ENCODE measurements at places on chromosomes 4 and X.

GRCh38 chr4:11564021-11564420 lies 135.3 kb upstream of the HS3ST1 start:
- no peak for DNase-seq

DNA sequence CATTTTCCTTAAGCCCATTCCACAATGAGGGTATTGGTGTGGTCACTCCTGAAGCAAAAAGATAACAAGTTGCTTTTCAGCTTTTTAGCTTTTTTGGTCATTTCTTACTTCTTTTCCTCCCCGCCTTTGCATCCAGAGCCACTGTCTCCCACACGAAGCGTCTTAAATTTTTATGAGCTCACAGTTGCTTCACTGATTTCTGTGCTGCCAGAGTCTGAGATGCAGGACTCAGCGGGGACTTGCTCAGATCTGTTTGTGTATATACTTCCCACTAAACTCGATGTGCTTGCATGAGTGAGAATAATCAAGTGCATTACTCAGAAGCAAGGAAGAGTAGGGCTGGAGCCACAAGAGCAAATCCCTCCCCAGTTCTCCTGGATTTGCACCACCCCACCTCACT lies 80.2 kb upstream of the FHL1 start:
- DNase-seq, result no peak

DNA sequence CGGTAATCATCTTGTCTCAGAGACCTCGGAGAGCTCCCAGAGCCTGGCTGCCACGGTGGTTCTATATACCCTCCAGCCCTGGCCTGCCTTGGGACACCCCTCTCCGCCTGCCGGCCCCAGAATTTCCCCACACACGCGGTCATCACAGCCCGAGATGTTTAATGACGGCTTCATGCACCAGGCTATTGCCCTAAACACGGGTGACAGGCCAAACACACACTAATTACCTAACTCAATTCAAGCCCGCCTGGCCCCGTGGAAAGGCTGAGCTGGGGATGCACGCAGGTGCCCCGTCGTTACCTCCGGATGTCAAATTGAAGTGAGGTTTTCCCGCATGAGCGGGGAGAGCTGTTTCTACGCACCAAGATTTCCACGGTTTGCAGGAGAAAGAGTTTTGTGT lies 72.9 kb upstream of the PPP2R3B start:
- DNase-seq, result no peak

DNA sequence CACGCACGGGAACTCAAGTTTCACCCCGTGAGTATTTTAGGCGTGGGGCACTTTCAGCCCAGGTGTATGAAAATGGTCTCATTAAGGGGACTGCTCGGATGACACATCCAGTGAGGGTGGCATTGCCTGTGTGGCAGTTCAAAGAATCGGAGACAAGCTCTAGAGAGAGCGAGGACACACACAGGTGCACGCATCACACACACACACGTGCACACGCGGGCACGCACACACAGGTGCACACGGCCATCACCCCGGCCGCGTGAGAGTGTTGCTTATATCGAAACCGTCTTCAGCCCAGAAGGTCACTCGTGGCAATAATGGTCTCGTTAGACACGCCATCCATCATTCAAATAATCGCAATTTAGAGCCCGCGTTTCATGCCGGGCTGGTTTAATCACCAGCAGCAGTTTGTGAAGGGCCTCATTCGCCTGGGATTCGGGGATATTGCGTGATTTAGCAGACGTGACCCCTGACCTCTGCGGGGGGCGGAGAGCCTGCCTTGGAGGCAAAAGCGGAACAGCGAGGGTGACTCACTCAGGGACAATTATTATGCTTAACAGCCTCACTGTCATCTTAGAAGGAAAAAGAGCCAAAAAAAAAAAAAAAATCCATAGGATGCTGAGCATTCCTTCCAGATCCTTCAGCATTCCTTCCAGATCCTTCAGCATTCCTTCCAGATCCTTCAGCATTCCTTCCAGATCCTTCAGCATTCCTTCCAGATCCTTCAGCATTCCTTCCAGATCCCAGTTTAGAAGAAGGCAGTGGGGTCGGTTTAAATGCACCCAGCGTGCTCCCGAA lies 89.4 kb upstream of the PPP2R3B start:
- DNase-seq, result no peak

GRCh38 chr4:66927937-66928336 lies 617.4 kb downstream of the CENPC start:
- DNase-seq, result no peak

- DNase-seq, result no peak
Observed at GRCh38 chrX:131745942-131746489, 202.1 kb downstream of the OR13H1 start.

GRCh38 chr4:3441501-3442459 lies at the start of gene HGFAC:
HGFAC (plus strand) TSS chr4:3441968; CDS start chr4:3442002, 34 bp downstream.
- no peak for DNase-seq

GRCh38 chr4:81377191-81377590 lies 94.5 kb downstream of the RASGEF1B start:
- no peak for DNase-seq

- no peak for DNase-seq
Observed at GRCh38 chrX:37679888-37680287, 5.7 kb upstream of the XK start.

- DNase-seq, result no peak
Observed at GRCh38 chr4:176376032-176376614, 56.4 kb downstream of the SPCS3 start.

GRCh38 chrX:7147413-7147977 lies at the start of gene STS:
STS (plus strand) TSS chrX:7147712; CDS start chrX:7253200, 105,488 bp downstream.
- peak; percentile 8 for DNase-seq

DNA sequence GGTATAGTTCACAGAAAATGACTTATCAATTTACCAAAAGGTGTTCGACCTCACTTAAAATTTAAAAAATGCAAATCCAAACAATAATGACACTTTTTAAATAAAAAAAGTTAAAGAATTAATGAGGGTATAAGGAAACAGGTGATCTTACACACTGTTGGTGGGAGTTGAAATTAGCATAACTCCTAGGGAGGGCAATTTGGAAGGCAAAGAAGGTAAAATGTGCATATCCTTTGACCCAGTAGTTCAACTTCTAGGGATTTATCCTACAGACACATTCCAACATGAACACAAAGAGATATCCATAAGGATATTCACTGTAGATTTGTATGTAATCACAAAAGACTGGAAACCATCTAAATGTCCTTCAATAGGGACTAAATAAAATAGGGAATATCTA lies 143.8 kb upstream of the DGKK start:
- DNase-seq, result no peak

- DNase-seq, result no peak
Observed at GRCh38 chrX:41265615-41266014, 68.3 kb upstream of the DDX3X start.

GRCh38 chr4:182971702-182972101 lies 54.5 kb upstream of the DCTD start:
- DNase-seq, result no peak

DNA sequence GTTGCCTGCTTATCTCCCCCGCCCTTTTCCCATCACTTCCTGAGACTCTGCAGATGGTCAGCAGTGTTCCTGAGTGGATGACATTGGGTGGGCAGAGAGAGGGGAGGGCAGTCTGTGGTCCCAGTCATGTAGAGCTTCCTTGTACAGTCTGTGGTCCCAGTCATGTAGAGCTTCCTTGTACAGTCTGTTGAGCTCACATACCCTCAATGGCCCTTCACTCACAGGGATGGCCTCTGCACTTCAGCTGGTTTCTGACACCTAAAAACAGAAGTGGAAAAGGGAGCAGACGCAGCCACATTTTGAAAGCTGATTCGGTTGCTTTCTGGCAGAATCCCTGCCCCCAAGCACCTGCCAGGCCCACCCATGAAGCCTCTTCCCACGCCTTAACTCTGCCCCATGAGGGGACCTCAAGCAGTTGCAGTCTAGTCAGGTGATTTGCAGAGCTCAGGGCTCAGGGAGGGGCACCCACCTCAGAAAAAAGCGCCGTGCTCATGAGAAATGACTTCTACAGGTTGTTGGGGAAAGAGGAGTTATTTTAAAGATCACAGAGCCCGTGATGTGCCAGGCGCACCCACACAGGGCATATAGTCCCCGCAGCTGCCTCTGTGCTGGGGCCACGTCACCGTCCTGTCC lies 3.6 kb upstream of the TMEM271 start:
- no peak for DNase-seq

- no peak for DNase-seq
Observed at GRCh38 chr4:64822405-64822804, 413.2 kb upstream of the TECRL start.

DNA sequence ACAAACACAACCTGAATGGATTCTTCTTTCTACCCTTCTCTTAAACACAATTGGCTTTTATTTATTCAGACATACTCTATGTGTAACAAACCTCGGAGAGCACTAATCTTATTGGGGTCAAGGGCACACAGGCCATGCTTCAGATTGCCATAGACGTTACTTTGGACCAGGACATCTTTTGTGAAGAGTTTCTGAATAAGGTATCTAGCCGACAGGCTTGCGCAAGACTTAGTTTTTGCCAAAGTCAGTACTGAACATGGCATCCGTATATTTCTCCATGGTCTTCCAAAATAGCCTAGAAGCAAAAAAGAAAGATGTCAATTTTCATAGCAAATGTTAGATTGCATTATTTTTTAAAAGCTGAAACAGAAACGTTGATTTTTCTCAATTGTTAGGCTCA lies 49.8 kb downstream of the BEND2 start:
- no peak for DNase-seq
